ENCODE measurements at places on chromosomes 5 and 9.

GRCh38 chr9:114878879-114879564 lies 51.4 kb downstream of the TNFSF8 start:
- no peak for DNase-seq

DNA sequence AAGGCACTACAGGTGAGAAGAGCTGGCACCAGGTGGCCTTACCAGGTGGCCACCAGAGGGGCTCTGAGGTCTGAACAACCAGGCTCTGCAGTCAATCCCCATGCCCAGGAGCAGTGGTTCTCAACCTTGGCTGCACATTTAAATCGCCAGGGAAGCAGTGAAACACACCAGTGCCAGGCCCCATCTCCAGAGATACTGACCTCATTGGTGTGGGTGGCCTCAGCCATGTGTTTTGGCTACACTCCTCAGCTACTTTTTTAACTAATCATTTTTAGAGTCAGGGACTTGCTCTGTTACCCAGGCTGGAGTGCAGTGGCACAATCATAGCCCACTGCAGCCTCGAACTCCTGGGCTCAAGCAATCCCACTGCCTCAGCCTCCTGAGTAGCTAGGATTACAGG lies 56.0 kb downstream of the GABBR2 start:
- no peak for DNase-seq

GRCh38 chr9:88312045-88312444 lies 76.2 kb upstream of the SPIN1 start:
- no peak for DNase-seq

- no peak for DNase-seq
These were observed 244.9 kb upstream of the MVB12B start for GRCh38 chr9:126081746-126082145.

DNA sequence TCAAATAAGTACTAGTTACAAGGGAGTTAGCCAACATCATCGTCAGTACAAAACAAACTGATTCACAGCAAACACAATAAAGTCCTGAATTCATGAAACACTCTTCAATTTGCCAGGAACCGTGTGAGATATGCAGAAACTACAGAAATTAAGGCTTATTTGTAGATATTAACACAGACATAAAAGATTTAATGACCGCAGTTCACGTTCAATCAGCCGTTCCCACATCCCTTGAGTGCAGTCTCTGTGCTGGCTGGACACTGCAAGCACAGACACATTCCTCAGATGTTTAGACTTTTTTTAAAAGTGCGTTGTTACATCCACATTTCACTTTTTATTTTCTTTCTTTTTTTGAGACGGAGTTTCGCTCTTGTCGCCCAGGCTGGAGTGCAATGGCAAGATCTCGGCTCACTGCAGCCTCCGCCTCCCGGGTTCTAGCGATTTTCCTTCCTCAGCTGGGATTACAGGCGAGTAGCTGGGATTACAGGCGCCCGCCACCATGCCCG lies 566 bp upstream of the CEP78 start:
- no peak for DNase-seq

- no peak for DNase-seq
These were observed 34.2 kb downstream of the MARCHF6 start for GRCh38 chr5:10387690-10388089.

GRCh38 chr5:72625332-72625731 lies 118.1 kb upstream of the ZNF366 start:
- no peak for DNase-seq

DNA sequence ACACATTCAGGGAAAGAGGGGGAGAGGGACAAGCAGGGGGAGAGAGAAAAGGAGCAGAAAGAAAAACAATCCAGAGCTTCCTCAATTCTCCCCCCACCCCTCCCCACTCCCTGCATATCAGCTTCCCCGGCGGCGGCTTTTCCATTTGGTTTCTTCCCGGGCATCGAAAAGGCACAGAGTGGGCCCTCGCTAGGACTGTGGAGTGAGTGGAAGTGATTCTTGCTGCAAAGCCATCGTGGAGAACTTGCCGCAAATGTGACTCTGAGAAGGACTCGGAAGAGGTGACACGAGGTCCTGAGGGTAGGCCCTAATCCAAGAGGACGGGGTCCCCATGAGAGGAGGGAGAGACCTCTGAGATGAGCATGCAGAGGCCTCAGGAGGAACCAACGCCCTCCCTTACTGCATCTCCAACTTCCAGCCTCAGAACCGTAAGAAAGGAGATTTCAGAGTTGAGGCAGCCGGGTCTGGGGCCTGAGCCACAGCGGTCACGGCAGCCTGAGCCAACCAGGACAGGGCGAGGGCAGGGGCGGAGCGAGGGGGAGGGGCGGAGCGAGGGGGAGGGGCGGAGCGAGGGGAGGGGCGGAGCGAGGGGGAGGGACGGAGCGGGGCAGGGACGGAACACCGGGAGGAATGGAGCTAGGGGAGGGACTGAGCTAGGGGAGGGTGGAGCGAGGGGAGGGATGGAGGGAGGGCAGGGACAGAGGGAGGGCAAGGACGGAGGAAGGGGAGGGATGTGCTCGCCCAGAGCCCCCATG lies 21.2 kb upstream of the SARDH start:
- DNase-seq: no peak

GRCh38 chr5:83104021-83104420 lies 26.7 kb downstream of the XRCC4 start:
- DNase-seq: no peak

DNA sequence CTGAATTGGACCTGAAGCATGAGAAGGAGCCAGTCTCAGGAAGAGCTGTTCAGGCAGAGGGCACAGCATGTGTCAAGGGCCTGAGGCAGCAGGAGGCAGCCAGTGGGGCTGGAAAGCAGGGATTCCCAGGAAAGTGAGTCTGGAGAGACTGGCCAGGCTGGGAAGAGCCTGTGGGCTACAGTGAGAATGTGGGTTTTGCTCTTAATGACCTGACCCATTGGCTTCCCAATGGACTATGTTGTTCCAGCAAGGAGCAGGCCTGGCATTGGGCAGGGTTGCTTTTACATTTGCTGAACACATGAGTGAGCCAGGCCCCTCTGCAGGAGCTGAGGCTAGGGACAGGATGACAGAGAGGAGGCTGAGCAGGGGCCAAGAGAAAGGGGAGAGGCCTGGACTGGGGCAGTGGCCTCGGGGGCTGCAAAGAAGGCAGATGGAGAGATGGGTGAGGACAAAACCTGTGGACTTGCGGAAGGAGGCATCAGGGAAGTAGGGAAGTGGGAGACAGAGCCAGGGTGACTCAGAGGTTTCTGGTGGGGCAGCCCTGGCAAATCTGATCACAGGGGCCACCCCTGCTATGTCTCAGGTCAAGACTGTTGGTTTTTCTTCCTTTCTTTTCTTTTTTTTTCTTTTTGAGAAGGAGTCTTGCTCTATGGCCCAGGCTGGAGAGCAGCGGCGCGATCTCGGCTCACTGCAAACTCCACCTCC lies 65.9 kb upstream of the NEK6 start:
- no peak for DNase-seq

DNA sequence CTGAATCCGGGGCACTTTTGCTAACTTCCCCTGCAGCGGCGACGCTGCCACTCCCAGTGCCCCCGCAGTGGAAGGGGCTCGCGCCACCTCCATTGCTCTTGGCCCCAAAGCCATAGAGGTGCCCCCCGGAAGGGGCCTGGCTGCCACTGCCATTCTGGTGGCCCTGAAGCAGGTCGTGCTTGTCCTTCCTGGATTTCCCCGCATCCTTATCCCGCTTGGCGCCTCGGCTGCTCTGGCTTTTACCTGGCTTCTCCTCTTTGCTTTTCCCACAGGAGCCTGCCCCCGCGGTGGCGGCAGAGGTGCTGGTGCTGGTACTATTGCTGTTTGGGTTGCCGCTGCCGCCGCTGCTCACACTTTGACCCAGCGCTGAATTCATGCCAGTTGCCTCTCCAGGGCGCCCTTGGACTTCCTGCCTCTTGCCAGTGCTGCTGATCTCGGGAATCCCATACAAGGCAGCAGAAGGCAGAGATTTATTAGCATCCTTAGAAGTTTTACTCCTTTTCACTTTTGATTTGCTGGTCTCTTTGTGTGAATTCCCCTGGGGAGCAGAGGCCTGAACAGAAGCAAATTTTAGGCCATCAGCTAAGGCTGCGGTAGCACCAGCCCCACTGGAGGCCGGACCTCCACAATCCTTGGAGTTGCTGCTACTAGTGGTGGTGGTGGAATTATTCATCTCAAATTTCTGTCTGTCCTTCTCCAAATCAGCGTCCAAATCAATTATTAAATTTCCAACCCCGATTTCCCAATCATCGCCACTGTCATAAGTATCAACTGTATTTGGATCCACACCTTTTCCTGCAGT lies 2.1 kb downstream of the ZNF608 start:
- no peak for DNase-seq

DNA sequence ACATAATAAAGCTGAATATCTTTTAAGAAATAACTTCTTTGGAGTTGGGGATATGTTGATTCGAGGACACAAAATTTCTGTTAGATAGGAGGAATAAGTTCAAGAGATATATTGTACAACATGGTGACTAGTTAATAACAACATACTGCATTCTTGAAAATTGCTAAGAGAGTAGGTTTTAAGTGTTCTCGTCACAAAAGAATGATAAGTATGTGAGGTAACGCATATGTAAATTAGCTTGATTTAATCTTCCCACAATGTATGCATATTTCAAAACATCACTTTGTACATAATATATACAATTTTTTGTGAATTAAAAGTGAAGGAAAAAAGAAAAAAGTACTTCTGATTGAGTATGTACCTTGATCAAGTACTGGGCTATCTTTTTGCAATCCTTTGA lies 428.0 kb upstream of the TRPC7 start:
- no peak for DNase-seq

DNA sequence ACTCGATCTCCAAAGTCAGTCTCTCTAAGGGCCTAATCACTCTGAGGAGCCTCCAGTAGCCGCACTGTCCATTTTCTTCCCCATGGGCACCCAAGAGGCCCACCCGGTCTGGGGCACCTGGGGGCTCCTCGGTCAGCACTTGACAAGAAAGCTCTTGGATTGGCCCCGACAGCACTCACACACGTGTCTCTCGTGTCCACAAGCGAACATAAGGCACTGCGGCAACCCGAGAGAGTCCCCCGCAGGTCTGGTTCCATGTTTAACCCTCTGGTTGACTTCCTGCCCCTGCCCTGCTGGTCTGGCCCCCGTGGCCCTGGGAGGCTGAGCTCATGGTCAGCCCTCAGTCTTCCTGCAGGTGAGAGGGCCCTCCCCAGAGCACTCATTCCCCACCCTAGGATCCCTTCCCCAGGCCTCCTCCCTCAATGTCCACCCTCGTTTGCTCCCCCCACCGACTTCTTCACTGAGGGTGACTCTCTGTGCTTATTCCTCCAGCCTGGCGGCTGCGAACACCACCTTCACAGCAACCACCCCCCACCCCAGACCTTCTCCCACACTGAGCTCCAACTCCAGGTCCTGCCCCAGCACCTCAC lies 16.3 kb upstream of the LRRC14B start:
- no peak for DNase-seq

DNA sequence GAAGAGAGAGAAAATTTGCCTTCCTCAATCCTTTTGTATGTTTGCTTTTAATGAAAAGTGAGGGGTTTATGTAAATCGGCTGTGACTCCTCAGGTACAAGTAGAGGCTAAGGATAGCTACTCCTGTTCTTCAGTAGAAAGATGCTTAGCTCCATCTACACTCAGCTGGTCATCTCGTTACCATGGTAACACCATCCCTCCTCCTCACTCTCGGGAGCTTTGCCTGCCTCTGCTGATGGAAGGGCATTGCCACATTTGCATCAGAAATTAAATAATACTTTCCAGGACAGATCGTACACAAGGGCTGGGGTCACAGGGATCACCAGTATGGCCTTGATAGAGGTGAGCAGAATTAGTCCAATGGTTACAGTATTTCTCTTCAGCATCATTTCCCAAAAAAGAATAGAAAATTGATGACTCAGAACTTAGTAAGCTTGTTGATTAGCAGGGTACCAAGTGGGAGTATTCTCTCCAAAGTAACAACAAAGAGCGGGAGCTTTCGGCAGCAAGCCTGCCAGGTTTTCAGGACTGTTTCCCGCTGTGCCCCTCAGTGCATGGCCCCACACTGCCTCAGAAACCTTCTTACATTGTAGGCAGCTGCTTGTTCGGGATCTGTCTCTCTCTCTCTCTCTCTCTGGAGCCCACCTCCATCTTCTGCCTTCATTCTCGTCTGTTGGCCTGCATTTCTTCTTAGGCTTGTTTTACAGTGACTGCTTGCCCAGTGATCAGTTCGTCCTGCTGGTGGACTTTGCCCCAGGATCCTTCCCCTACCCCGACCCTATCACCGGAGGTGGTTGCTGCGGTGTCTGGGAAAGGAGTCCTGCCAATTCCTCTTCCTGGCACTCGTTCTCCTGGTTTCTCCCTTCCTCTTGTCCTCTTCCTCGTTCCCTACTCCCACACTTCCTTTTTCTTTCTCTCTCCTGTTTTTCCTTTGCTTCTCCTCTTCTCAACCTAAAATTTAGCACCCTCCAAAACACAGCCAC lies 51.9 kb upstream of the SNAPC3 start:
- no peak for DNase-seq

- DNase-seq: no peak
These were observed 140.7 kb upstream of the SLC44A1 start for GRCh38 chr9:105103776-105104175.

DNA sequence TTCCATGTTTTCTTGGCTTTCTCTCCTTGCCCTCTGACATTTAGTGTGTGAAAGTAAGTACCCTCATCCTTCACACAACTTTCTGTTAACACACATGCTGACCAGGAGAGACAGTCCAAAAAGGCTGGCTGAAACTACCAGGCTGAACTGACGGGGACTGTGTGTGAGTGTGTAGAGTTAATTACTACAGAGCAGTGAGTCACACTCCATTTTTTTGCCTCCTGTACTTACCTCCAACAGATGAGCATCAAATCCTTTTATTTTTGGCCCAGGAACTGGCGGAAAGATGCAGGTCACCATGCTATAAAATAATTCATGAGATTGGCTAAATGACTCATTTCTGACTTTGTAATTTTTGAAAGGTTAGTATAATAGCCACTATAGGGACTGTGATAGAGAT lies 20.2 kb upstream of the AGXT2 start:
- no peak for DNase-seq

DNA sequence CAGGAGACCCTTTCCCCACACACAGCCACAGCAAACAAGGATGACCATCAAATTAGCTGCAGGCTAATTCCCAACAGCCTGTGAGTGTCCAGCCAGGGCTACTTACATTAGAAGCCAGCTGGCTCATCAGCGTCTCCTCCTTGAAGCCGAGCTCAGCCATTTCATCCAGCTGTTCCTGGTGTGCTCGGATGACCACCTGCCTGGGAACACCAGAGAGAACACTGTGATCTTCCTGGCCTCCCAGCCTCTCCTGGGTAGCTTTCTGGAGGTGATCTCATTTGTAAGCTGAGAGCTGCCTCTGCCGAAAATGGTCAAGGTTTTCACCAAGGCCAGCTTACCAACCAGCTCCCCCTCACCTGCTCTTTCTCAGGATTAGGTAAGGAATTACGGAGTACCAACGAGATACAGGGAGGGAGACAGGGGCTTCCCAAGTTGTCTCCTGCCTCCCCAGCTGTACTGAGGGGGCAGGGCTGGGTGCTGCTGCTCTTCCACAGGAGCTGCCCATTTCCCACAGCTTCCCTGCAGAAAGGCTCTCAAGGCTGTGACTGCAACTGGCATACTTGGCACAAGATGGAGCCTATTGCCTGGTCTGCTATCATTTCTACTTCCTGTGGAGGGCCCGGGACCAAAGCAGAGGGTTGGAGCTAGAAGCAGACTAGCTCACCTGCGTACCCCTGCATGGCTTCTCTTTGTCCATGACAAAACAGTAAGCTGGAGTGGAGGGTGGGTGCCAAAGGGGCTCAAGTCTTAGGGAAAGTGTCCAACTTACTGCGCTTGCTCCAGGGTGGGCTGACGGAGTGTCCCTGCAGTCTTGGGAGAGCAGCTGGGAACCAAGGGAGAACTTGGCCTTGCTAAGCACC lies 73.9 kb downstream of the KIF24 start:
- no peak for DNase-seq

GRCh38 chr5:139272471-139273321 lies 20.8 kb upstream of the MATR3 start:
- DNase-seq: no peak

GRCh38 chr9:121814594-121814993 lies 163.2 kb downstream of the DAB2IP start:
- DNase-seq: no peak
